Stimulated activated CD4-positive, alpha-beta T cell treated with anti-CD3 and anti-CD28 coated beads, Interleukin-15, amount 100 ng/mL, for 1 hour (primary cell): ENCODE measurements at places on chromosomes 4 and X.

DNA sequence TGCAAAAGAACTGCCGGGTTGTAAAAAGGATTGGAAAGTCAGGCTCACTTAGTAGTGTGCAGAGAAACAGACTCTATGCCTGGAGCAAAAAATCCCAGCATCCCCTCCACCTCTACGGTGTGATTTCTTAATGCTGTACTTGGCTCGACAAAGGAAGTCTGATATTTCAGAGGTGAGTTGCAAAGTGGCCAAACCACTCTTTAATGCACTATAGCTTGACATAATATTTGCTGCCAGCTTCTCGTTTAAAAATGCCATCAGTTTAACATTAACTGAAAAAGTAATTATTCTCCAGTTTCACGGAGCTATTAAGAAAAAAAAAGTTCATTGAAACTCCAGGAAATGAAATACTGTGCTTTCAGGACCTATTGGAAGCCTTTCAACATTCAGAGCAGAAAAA, 448.3 kb upstream of the ZFP42 start:
- no peak for DNase-seq

- no peak for DNase-seq
These were observed 69.8 kb downstream of the FBXO8 start for GRCh38 chr4:174213731-174214100.

DNA sequence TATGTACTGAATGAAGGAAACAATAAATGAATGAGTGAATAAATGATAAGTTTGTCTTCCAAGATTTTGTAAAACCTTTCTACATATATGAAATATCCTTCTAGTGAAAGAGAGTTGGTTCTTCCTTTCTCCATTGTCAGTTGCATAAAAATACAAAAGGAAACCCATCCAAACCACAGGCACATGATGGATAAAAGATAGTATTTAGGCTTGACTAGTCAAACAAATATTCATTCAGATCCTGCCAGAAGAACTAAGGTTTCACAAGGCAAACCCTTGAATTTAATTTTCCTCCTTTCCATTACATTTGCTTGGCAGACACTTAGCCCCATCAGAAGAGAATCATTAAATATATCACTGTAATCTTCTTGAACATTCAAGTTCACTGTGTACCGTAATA, 208.4 kb downstream of the COL25A1 start:
- DNase-seq = no peak

GRCh38 chrX:102652031-102652688, 877 bp downstream of the GPRASP1 start:
- peak; percentile 28 for DNase-seq

DNA sequence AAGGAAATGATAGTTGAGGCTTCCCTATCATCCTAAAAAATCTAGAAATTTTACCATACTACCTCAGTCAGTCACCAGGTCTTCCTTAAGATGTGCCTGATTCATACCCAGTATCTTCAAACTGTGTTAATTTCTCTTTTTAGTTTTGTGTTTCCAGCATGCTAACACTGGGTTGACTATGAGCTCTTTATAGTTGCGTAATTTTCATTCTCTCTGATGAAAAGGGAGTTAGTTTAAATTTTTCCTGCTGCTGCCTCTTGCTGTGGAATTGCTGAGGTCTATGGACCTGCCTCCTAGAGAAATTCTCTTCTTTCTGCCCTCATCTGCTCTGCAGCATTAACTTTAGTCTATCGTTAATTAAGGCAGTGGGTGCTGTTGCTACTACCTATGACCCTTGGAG, 66.6 kb downstream of the BANK1 start:
- no peak for DNase-seq

- no peak for DNase-seq
These were observed 236.9 kb downstream of the DCTD start for GRCh38 chr4:182680234-182680653.

DNA sequence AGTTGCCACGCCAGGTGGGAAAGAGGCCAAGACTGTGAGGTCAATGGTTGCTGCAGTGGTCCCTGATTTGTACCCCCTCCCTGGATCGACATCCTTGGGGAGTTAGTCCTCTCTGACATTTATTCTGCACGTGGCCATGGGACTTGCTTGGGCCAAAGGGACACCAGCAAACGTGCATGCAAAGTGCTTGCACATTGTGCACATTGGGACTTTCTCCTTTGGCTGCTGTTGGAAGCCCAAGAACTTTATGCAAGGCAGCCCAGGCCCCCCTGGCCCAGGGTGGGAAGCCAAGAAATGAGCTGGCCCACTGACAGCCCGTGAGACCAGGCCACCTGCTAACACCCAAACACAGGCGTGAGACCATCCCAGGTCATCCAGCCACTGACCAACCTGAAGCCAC, 38.1 kb downstream of the SLC2A9 start:
- DNase-seq = no peak

DNA sequence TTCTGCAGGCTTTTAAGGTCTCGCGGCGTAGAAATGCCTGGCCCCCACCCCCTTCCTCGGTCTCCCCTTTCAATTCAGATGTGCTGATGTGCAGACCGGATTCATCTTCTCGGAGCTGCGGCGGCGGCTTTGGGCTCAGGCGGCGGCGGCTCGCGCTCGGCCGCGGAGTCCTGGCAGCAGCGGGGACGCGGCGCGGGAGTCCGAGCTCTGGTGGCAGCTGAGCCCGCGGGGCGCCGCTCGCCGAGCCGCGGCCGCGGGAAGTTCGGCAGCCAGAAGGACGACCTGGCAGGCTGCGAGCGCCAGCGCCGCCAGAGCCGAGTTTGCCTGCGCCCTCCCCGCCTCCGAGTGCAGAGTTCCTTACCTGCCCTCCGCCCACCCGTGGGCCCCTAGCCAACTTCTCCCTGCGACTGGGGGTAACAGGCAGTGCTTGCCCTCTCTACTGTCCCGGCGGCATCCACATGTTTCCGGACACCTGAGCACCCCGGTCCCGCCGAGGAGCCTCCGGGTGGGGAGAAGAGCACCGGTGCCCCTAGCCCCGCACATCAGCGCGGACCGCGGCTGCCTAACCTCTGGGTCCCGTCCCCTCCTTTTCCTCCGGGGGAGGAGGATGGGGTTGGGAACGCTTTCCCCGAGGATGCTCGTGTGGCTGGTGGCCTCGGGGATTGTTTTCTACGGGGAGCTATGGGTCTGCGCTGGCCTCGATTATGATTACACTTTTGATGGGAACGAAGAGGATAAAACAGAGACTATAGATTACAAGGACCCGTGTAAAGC, 448 bp downstream of the TLL1 start:
- no peak for DNase-seq

DNA sequence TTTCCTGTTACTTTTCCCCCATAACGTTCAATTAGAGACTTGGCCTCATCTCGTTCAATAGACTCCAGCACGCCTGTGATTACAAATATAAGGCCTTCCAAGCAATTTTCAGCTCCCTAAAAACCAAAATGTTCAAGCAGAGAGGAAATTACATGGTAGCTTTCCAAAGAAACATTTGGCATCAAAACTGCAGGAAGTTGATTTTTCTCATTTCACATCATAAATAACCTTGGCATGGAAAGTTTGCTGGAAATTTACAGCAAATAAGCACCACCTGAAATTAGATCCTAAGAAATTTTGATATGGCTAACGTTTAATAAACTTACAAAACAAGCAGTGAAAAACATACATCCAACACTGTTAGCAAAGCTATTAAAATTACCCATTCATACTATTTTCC, 53.3 kb downstream of the RFC1 start:
- no peak for DNase-seq

GRCh38 chrX:63784346-63784901, 590 bp downstream of the ARHGEF9 start:
- DNase-seq = no peak

DNA sequence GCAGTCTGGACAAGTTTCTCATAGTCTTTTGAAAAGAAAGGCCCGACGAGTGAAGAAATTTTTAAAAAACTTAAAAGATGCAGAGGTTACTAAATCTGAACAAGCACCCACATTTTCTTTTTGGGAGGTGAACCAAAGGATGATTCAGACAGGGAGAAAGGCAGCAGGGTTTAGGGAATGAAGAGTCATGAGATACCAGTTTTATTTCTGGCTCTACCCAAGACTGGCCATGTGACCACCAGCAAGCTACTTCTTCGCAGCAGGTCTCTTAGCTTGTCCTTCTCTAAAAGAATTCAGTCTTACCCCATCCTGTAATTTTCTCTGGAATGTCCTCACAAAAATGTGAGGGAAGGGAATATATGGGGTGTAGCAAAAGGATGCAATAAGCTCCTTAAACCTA, 37.6 kb downstream of the AMOT start:
- DNase-seq = no peak

GRCh38 chrX:44303119-44303518, 40.4 kb downstream of the EFHC2 start:
- DNase-seq = no peak

DNA sequence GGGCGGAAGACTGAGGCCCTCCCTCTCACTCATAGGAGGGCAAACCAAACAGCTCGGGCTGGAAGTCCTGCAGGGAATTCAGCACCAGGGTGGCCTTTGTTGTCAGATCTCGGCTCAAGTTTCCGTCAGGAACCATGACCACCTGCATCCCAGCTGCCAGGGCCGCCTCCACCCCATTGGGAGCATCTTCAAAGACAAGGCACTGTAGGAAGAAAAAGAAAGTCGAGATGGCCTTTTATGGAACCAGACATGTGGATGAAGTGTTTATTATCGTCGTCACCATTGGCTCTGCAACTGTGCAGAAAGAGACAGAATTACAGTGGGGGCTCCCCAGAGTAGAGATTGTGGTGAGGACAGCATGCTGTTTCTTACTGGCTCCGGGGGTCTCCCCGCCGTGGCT, 97.2 kb upstream of the STS start:
- no peak for DNase-seq

DNA sequence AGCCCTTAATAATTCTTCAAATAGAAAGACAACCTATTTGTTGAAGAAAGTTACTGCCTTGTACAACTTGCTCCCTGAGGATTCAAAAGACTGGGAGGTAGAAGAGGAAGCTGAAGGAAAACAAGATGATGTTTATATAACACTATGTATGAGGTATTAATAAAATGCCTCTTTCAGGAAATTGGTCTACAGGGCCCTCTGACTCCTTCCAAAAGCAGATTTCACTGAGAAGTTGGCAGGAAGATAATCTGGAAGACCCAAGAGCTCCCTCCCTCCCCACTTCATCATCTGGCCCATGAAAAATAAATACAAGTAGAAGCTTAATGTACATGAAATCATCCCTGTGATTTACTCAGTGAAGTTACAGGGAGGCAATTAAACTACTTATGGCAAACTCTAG, 107.5 kb upstream of the MAGEC2 start:
- no peak for DNase-seq

GRCh38 chr4:177464026-177464425, 21.8 kb upstream of the AGA start:
- no peak for DNase-seq

DNA sequence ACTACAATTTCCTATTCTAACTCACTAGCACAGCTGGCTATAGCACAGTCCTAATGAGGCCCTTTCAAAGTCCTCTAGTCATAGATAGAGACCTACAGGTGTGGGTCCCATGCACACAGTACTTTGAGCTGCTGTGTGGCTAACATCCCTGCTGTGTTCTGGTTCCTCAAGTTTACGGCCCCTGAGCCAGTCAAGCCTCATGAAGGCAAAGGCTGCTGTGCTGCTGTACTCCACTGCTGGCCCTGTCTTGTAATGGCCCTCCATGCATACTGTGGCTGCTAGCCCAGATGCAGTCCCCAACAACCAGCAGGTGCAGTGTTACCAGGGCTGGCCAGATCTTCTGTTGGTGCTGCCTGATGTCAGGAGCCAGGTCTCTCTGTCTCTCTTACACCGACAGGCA, 23.4 kb upstream of the ENPEP start:
- DNase-seq = no peak

GRCh38 chrX:148715361-148715760, 214.9 kb downstream of the AFF2 start:
- DNase-seq = no peak

DNA sequence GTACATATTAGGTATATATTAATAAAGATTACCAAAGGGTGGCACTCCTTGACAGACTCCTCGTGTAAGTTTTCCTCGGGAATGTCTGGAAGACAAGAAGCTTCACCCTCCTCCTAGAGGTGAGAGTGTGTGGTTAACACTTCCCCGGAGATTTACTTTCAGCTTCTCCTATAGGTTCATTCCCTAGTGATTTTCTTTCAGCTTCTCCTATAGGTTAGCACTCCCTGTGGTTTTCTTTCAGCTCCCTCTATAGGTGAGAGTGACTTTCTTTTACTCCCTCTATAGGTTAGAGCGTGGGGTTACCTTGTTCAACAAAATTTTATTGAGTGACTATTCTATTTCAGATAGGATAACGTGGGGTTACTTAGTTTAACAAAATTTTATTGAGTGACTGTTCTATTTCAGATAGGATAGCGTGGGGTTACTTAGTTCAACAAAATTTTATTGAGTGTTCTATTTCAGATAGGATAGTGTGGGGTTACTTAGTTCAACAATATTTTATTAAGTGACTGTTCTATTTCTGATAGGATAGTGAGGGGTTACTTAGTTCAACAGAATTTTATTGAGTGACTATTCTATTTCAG, 106.0 kb upstream of the PLAC1 start:
- no peak for DNase-seq

GRCh38 chr4:145043306-145043705, 54.7 kb downstream of the ANAPC10 start:
- no peak for DNase-seq

DNA sequence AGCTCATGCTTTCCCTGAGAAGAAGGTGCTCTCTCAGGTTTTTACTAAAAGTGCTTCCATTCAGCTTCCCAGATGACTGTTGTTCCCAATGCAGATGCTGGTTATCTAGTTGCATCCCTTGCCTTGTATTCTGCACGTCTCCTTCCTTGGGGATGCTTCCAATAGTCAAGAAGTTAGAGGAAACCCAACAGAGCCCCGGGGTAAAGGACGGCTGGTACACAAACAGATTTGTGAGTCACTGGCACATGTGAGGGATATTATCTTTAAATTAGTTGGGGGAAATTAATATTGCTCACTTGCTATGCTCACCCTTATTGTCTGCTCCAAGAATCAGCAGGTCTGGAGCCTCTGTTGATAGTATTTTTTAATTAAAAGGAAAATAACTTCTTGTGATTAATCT, 465.2 kb upstream of the BOD1L1 start:
- DNase-seq = no peak

DNA sequence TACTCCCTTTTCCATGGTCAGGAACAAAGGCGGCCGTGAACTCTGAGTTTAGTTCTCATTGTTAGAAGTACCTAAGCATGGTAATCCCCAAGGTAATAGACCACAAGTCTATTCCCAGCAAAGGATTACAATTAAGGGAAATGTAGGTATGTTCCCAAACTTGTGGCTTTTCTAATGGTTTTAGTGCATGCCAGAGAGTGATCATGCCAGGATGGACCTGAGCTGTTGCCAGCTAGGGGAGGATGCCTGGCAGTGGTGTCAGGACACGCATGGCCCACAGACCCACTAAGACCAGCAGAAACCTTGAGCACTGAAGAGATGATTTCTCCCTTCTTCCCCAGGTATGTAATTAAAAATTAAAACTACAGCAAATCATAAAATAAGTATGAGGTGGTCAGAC, 60.8 kb downstream of the COQ2 start:
- no peak for DNase-seq

DNA sequence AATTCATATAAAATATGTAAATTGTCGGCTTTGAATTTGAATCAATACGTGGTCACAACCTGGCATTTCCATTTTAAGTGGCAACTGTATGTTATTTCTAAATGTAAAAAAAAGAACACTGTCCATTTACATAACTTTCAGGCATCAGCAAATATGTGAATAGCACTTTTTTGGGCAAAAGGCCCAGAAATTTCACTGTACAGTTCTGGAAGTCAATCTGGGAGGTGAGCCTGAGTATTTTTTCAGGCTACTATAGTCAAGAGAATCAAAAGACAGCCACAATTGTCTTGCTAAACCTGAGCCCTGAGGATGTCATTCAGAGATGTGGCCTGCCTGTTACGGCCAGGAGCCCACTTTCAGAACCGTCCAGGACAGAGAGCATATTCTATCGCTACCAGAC, 543.9 kb upstream of the MAGEB2 start:
- no peak for DNase-seq
